Neural crest cell (in vitro differentiated cells): ENCODE measurements at places on chromosomes 1 and 21.

GRCh38 chr21:33549848-33550771 lies 7.3 kb downstream of the SON start:
- no peak overlapping the region for H3K27ac ChIP-seq
- DNase-seq: no peak
- H3K4me1 ChIP-seq: peaks cover 16% of the 10 kb centered on the region
- H3K27me3 ChIP-seq: no peaks in the 10 kb centered on the region

DNA sequence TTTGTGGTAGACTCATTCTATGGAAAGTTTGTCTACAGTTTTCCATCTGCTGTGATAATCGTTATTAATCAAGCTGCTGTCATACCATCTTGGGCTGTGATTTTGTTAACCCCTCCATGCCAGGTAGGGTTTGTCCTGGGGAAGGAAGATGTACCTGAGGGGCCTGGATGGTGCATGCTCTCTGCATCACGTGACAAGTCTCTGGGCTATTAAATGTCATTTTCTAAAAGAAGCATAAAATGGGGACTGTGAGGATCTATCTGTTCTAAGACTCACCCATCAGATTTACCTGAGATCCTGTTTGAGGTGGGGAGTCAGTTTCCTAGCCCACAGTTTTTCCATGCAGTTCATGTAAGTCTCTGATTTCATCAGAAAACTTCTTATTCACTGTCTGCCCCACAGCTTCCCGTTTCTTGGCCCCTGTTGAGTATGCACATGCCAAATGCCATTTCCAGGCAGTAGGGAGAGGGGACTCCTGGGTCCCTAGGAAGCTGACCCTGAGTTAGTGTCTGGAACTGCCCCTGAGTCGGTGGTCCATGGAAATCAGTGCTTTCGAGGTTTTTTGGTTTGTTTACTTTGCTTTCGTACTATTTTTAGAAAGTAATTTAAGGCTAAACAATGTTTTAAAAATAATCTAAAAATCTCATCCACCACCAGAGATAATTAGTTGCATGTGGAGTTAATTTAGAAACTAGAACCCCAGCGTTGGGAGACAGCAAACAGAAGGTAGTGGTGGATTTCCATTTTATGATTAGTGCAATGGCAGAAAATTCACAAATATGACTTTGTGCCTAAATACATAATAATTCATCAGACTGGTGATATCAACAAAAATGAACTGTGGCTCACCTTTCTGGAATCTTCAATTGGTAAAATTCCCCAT lies 46.7 kb downstream of the ZBTB18 start:
- H3K4me1 ChIP-seq: peaks cover 22% of the 10 kb centered on the region
- peaks cover 9% of the 10 kb centered on the region for H3K27me3 ChIP-seq
- no peaks in the 10 kb centered on the region for H3K36me3 ChIP-seq
- no peak overlapping the region for H3K4me3 ChIP-seq

- H3K4me3 ChIP-seq: no peak overlapping the region
- no peaks in the 10 kb centered on the region for H3K27me3 ChIP-seq
- peaks cover 15% of the 10 kb centered on the region for H3K4me1 ChIP-seq
- H3K36me3 ChIP-seq: no peaks in the 10 kb centered on the region
- no peak overlapping the region for H3K27ac ChIP-seq
These were observed 71.2 kb downstream of the LRRC40 start for GRCh38 chr1:70134148-70134547.

DNA sequence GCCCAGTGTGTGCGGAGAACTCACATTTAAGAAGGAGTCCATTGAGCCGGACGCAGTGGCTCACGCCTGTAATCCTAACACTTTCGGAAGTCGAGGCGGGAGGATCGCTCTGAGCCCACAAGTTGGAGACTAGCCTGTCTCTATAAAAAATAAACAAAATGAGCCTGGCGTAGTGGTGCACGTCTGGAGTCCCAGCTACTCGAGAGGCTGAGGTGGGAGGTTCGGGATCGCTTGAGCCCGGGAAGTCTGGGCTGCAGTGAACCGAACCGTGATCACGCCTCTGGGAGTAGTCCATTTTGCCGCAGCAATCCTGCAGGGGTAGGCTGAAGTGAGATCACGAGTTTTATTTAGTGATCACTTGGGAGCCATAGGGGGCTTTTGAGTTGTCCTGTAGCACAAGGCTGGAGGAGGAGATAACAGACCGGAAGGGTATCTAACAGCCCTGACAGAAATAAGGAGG lies 497 bp upstream of the FUCA1 start:
- H3K4me1 ChIP-seq: peaks cover 13% of the 10 kb centered on the region
- peaks cover 46% of the 10 kb centered on the region for H3K27me3 ChIP-seq
- no peak for DNase-seq
- H3K4me3 ChIP-seq: peak overlapping the region; percentile 86

DNA sequence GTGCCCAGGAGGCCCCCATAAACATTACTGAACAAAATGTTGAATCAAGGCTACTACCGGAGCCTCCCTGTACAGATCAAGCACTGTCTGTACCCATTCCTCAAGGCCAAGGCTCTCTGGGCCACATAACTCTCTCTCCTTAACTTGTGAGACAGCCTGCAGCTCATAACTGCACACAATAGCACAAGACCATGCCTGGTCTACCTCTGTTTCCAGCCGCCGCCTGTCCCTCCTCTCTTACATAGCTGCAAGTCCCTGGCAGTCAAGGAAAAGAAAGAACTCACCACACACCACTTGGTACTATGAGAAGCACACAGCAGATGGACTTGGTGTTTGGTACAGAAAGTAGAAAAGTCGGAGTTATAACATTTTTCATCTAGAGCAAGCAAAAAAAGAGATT lies 91.1 kb downstream of the SSBP3 start:
- peaks cover 4% of the 10 kb centered on the region for H3K36me3 ChIP-seq
- H3K27ac ChIP-seq: no peak overlapping the region
- H3K4me1 ChIP-seq: peaks cover 69% of the 10 kb centered on the region
- no peak for DNase-seq
- H3K4me3 ChIP-seq: no peak overlapping the region
- no peaks in the 10 kb centered on the region for H3K27me3 ChIP-seq

DNA sequence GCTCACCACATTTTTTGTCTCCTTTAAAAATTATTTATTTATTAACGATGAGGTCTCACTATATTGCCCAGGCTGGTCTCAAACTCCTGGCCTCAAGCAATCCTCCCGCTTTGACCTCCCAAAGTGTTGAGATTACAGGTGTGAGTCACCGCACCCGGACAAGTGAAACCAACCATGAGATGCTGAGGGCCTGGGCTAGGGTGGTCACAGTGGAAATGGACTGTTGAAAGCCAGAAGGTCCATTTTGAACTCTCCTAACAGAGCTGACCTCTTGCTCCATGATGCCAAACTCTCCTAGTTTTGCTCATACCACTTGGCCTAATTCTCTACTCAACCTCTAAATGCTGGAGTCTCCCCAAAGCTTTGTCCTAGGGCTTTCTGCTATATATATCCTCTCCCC lies 109.1 kb downstream of the SLC45A1 start:
- no peak for DNase-seq
- peak overlapping the region; percentile 22 for H3K4me3 ChIP-seq
- no peak overlapping the region for H3K27ac ChIP-seq
- H3K4me1 ChIP-seq: peaks cover 31% of the 10 kb centered on the region
- no peaks in the 10 kb centered on the region for H3K27me3 ChIP-seq

GRCh38 chr1:163346326-163346870 lies 24.6 kb downstream of the NUF2 start:
- peaks cover 13% of the 10 kb centered on the region for H3K36me3 ChIP-seq
- no peaks in the 10 kb centered on the region for H3K27me3 ChIP-seq
- H3K4me3 ChIP-seq: no peak overlapping the region
- no peak for DNase-seq

- no peak overlapping the region for H3K4me3 ChIP-seq
- H3K36me3 ChIP-seq: no peaks in the 10 kb centered on the region
- H3K27ac ChIP-seq: peak overlapping the region; percentile 19
- H3K4me1 ChIP-seq: peaks cover 8% of the 10 kb centered on the region
- H3K27me3 ChIP-seq: no peaks in the 10 kb centered on the region
These were observed 5.4 kb downstream of the TPRG1L start for GRCh38 chr1:3630161-3630611.

GRCh38 chr1:43834280-43835081 lies 99.1 kb upstream of the ARTN start:
- H3K36me3 ChIP-seq: peaks cover 11% of the 10 kb centered on the region
- peak overlapping the region; percentile 44 for H3K27ac ChIP-seq
- no peak for DNase-seq
- H3K27me3 ChIP-seq: no peaks in the 10 kb centered on the region

DNA sequence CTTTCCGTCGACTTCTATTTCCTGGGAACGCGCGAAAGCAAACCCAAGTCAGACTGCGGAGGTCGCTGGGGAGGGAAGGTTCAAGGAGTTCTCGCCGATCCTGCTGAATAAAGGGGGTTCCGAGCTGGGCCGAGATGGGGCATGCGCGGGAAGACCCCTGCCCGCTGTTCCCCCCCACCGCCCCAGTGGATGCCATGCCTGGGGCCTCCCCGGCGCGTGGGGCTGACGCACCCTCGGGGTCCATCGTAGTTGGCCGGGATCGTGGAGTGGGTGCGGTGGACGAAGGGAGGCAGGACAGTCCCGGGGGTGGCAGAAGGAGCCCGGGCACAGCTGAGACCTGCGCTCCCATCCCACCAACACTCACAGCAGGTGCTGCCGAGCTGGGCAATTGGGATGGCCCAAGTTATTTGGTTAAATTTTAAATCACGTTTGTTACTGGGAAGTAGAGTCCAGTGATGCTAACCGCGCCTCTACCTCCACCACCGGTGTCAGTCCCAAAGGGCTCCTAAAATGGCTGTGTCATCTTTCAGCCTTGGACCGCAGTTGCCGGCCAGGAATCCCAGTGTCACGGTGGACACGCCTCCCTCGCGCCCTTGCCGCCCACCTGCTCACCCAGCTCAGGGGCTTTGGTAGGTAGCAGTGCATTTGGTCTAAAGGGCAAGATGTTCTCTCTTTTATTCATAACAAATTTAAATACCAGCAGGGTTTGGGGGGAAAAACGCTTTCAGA lies 801 bp downstream of the MX1 start:
- DNase-seq: no peak
- peak overlapping the region; percentile 23 for H3K4me3 ChIP-seq
- H3K27ac ChIP-seq: no peak overlapping the region
- peaks cover 41% of the 10 kb centered on the region for H3K27me3 ChIP-seq

DNA sequence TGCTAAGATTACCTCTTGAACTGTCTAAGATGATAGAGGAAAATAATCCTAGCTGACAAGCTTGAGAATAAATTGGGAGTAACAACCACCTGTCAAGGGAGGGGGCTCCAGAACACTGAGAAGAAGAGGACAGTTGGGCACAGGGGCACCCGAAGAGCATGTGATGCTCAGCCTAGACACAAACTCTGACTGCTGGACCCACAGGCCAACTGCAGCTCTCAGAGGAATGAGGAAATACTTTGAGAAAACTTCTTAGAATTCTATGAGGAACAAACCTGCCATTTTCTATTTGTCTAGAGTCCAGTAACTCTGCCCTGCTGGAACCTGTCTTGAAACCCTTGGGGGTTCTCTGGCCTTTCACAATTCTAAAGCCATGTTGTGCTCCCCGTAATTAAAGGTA lies 124.1 kb upstream of the KCNK2 start:
- H3K36me3 ChIP-seq: no peaks in the 10 kb centered on the region
- no peak overlapping the region for H3K27ac ChIP-seq
- no peak for DNase-seq

- H3K27me3 ChIP-seq: no peaks in the 10 kb centered on the region
- no peaks in the 10 kb centered on the region for H3K4me1 ChIP-seq
- DNase-seq: no peak
- no peak overlapping the region for H3K4me3 ChIP-seq
These were observed 177.6 kb upstream of the OLFM3 start for GRCh38 chr1:102174259-102174863.

GRCh38 chr1:59428828-59429227 lies 131.9 kb downstream of the FGGY start:
- H3K36me3 ChIP-seq: no peaks in the 10 kb centered on the region
- H3K4me1 ChIP-seq: no peaks in the 10 kb centered on the region
- no peaks in the 10 kb centered on the region for H3K27me3 ChIP-seq
- DNase-seq: no peak
- no peak overlapping the region for H3K4me3 ChIP-seq
- H3K27ac ChIP-seq: peak overlapping the region; percentile 57
